ENCODE measurements at places on chromosomes 16 and 17.

- no peak for DNase-seq
Observed at GRCh38 chr16:85607321-85607765, 5.8 kb upstream of the GSE1 start.

DNA sequence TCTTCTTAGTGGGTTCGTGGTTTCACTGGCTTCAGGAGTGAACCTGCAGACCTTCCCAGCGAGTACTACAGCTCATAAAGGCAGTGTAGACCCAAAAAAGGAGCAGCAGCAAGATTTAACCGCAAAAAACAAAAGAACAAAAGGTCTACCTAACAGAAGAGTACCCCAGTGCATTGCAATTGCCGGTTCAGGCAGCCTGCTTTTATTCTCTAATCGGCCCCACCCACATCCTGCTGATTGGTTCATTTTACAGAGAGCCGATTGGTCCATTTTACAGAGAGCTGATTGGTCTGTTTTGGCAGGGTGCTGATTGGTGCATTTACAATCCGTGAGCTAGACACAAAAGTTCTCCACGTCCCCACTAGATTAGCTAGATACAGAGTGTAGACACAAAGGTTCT, 2.0 kb upstream of the ARRB2 start:
- peak; percentile 25 for DNase-seq

GRCh38 chr17:79073016-79073705, 1.5 kb upstream of the ENGASE start:
- DNase-seq, result no peak

DNA sequence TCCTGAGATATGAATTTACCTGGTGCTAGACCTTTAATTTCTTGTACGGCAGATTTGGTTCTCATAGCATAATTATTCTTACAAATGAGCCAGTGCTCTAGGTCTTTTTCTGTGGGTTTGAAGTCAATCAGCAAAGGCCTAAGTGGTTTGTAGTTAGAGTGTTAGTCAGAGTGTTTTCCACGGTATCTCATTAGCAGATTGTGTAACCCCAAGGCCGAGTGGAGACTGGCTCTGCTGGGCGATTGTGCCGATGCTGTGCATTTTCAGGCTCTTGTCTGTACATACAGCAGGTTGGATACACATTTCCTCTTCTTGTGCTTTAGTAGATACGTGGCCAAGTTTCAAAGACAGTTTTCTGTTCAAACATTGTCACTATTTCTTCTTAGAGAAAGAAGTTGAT, 78.6 kb upstream of the CA10 start:
- DNase-seq, result no peak

DNA sequence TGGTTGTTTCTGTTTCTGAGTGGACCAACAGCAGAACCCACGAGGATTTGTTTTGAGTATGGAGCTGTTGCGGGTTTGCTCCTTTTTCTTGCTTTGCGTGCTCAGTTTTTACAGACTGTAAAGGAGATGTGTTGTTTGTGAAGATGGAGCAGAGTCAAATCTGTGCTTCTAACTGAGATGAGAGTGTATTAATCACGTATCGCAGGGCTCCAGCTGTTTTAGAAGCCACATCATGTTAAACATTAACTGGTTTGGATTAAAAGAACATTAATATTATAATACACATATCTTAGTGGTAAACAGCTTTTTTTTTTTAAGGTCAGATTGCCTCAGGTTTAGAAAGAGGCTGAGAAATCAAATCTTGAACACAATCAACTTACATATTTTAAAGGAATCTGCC, 69.4 kb downstream of the YPEL2 start:
- DNase-seq, result no peak

- DNase-seq, result peak; percentile 63
Observed at GRCh38 chr17:38453951-38454421, 25.7 kb downstream of the ARHGAP23 start.

- no peak for DNase-seq
Observed at GRCh38 chr16:24347556-24347955, 91.4 kb downstream of the CACNG3 start.

Measured in cardiac fibroblast (primary cell).